ENCODE measurements at places on chromosomes 5 and 9. TPM values are rescaled to one million over a fixed set of nuclear protein-coding genes. Genes with fewer than 3 reads are reported as not detected.

DNA sequence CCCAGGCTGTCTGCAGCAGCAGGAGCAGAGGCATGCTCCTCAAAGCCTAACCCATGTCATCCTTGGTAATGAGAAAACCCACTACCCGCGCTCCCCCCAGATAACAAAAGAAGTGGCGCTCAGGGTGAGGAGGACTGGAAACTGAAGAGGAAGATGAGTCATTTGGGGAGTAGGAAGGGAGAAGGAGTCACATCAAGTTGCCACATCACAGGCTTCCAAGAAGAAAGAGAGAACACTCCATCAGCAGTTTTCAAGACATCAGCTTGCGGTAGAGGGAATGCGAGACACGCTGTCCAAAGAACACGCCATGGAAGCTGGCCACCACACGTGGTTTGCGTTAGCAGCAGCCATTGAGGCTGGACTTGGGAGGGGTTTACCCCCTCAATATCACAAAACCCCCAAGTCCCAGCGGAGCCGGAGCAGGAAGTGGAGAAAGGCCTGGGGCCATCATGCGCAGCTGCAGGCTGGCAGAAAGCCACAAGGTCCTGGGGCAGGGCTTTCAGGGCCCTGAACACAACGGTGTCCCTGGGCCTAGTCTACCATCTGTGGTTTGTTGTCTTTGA lies 41.5 kb downstream of the SH3PXD2B start:
- DNase-seq, result peak; percentile 43

DNA sequence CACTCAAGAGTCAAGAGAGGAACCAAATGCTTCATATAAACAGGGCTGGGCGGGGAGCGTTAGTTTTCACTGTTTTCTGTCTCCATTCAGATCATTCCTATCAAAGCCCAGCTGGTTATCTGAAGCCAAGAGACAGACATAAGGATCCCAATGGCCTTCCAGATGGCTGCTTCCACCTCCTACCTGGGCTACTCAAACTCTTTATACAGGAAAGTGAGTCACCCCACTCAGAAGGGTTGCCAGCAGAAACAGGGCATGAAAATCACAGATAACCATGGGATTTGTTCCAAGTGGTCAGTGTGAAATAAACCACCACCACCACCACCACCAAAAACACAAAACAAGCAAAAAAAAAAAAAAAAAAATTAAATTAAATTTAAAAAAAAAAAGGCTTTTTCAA lies 5.5 kb downstream of the PRSS3 start:
- DNase-seq, result no peak

- DNase-seq, result no peak
Observed at GRCh38 chr5:142819825-142820224, 49.6 kb downstream of the ARHGAP26 start.

DNA sequence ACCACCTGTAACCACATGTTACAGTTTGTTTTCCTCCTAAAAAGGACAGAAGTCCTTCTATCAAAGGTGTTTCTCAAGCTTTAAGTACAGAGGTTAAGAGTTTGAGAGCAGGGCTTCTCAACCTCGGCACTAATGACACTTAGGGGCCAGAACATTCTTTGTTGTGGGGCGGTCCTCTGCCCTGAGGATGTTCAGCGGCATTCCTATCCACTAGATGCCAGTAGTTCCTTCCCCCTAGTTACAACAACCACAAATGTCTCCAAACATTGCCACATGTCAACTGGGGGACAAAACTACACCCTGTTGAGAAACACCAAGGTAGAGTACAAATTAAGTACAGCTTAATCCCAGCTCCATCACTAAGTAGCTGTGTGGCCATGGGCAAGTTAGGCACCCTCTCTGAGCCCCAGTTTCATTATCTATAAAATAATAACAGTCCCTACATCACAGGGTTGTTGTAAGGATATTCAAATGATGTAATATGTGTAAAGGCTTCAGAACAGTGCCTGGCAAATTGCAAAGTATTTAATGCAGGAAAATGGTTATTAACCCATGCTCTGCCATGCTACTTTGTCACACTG lies 44.6 kb downstream of the PIP5K1B start:
- DNase-seq, result no peak

DNA sequence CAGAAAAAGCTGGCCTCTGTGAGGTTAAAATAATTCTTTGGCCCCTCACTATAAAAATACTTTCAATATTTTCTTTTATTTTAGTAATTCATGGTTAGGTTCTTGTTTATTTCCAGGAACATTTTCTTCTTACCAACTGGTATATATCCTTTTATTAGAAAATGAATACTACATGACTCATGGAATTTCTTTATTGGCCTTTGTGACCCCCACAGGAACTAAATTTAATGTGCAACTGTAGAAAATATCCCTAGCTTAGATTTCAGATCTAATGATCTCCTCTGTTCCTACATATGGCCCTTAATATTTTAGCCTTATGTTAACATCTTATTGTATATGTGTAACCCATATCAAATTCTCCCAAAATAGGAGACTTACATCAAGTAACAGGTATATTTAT lies 429.9 kb downstream of the NR2F1-AS1 start:
- DNase-seq, result no peak

DNA sequence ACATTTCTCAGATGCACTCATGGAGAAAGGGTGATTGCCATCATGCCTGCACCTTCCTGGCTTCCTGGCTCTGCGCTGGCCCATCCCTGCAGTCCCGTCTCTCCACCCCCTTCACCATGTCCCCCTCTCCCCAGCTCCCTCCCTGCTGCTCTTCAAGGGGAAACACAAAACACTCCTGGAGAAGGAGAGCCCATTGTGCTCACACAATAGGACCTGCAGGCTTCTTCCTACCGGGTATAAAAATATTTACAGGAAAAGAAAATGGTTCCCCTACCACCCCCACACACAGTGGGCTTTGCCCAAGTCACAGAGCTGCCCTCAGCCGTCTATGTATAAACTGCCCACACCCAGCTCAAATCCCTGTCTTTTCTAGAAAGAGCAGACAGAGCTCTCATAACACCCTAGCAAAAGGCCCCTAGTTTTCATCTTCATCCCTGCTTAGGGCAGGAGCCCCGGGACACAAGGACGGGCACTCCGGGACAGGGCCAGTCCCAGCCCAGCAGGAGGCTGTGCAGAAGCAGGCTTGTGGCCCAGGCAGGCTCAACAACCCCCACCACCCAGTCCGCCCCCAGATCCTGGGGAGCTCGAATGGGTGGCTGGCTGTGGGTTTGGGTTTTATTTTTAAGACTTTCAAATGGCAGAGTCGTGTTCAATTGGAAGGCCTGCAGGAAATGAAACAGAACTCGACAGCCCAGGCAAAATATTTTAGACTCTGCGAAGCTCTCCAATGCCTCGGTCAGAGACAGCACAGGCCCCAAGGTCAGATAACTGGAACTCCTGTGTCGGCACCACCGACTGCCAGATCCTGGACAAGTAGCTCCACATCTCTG lies 77.3 kb downstream of the LRSAM1 start:
- DNase-seq, result no peak

- DNase-seq, result no peak
Observed at GRCh38 chr9:92723299-92723625, 41.4 kb downstream of the BICD2 start.

DNA sequence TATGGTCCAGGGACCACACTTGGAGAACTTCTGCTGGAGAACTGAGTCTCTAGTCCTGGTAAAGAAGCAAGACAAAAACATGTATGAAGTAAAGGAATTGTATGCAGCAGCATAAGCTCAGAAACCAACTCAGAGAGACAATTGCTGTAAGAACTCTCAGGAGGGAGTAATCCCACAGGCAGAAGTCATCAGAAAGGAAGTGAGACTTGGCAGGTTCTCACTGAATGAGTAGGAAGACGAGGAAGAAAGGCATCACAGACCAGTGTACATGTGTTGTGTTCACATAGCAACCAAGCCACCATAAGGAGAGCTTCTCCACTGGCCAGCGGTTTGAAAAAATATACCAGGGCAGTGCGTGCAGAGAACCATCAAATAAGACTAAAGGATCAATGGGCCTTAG lies 57.9 kb upstream of the FST start:
- no peak for DNase-seq

GRCh38 chr5:155750571-155750970 lies 576.4 kb upstream of the SGCD start:
- DNase-seq, result no peak

DNA sequence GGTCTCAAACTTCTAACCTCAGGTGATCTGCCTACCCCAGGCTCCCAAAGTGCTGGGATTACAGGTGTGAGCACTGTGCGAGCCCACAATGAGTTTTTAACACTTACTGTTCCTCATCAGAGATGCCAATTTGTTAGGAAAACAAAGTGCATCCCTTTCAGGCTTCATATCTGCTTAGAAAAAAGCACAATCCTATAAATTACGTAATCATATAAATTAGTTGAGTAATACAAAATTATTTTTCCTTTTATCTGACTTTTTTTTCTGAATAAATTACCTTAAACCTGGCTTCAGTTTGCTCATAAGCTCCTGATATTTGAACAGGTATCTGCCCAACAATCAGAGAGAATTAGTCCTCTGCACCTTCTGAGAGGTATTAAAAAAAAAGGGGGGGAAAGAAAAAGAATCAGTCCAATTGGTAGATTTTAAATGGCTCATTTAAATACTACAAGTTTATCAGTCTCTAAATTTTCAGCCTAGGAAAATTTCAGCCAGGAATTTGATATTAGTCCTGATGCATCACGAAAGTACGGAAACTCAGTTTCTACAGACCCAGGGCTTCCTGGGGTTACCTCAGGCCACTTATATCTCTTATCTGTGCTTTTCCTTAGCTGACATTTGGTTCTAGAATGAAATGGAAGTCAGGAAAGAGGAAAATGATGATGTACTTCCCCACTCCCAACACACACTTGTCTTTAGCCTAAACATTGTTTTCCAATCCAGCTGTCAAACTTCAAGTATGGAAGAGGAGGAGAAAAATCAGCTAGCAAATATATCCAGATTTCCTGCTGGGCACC lies 26.8 kb downstream of the ITGA1 start:
- no peak for DNase-seq

GRCh38 chr5:81754621-81755020 lies 3.7 kb upstream of the SSBP2 start:
- no peak for DNase-seq

DNA sequence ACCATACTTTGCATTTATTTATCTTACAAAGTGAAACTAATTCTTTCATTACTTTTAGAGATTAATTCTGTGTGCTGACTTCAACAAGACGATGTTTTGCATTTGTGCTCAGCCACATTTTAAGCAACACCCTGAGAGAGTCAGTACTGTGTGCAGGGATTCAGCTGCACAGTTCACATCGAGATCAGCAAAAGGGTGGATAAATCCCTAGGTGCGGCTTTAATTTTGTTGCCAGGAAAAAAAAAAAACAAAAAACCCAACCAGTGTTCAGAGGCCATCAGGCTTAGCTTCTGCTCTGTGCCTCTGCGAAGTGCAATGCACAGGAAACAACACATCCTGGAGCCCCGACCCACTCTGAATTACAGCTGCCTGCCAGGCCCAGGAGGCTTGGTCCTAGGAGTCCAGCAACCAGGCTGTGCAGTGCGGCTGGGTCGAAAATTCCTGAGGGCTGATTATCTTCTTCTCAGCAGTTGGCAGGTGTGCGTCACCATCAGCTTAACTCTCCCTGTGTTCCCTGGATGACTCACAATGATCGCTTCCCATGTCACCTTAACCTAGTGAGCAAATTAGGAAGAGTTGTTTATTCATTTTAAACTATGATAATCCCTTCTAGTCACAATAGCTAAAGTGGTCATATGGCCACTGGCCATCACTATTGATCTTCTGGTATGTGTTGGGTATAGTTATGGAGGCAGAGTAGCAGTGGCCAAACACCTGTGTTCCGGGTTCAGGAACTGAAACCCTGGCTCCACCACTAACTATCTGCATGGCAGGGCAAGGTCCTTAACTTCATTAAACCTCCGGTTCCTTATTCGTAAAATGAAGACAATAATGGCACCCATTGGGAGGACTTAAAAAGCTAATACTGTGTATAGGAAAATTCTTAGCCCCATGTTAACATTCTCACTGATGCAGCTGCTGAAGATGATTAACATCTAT lies 31.2 kb upstream of the NDUFB6 start:
- DNase-seq, result no peak

- no peak for DNase-seq
Observed at GRCh38 chr5:95850391-95850894, 27.9 kb upstream of the GLRX start.

PDCD1LG2 gene
- total RNA-seq, result 1.0 TPM

HMCN2 gene
- not detected for total RNA-seq

FOXD4 gene
- 0.22 TPM for total RNA-seq

ZNF366 gene
- total RNA-seq, result 0.40 TPM

DOCK8 gene
- 319 TPM for total RNA-seq

Data from activated naive CD8-positive, alpha-beta T cell treated with anti-CD3 and anti-CD28 coated beads, Interleukin-2, amount 10 ng/mL, durations not matched to agents 7 days and 5 days (primary cell).